ENCODE measurements at places on chromosomes 13 and 19.

DNA sequence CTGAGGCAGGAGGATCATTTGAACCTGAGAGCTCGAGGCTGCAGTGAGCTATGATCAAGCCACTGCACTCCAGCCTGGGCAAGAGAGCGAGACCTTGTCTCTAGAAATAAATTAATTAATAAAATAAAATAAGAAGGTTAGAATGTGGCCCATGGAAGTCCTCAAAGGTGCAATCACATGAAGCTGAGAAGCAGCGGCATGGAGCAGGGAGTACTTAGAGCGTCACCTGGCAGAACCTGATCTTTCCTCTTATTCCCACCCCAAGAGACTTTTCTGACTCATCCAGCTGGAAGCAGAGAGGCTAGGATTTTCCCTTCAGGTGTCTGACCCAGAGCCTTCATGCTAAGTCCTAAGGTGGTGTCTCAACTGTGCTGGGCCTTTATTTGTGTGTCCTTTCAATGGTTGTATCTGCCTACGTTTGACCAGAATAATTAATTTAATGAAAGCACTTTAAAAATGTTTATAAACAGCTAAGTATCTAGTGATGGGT is 8.9 kb upstream of the MRPS31 start:
- no peak for DNase-seq

DNA sequence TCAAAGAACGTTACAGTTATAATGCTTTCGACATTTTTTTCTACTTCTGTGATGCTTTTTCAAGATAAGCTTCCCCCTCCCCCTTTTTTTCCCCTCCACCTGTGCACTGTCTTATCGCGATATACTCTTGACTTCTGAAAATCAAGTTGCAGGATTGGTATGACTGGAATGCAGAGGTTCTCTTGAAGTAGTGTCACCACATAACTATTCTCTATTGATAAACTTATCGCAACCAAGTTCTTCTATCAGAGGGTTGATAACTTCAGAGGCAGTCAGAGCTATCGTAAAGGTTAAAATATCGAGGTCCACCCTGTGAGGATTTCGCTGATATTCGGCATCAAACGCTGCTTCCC is 820 bp downstream of the EID2 start:
- DNase-seq = no peak

DNA sequence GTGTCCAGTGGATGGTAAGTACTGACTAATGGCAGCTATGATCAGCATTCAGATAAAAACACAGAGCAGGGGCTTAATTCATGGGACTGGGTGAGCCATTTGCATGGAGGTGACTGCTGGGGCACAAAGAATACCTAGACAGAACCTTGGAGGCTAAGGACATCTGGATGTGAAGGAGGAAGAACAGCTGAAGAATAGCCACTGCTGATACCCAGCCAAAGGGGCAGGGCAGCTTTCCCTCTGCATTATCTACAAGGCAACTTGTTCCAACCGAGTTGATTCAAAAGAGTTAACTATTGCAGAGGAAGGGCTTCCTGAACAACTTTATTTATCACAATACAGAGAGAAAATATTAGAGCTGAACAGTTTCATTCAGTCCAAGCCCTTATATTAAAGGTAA is 13.1 kb upstream of the THSD1 start:
- DNase-seq = no peak

DNA sequence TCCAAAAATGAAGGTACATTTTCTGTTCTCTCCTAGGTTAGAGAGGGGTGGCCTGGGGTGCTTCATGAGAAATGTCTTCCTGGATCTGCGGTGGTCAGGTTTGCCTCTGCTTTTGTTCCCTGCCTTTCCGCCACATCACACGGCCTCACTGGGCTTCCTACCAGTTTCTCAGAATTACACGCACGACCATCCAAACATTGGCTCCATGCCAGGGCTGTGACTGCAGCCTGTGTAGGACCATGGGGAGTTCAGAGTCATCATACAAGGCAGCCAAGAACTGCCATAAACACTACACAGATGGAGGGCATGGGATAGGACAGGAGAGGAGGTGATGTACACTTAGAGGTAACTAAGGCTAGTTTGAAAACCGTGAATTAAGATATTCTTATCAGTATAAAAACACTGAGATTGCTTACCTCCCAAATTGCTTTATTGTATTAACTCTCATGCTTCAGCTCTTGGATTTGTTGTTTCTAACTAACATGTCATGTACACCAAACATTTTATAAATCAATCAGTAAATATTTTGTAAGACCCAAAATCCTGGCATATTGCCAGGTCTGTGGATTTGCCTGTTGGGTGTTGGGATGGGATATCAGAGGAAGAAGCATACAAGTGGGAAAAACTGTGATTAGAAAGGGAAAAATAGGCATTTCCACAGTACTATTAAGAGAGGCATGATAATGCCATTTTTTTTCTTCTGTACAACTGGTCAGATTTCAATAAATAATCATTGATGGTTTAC is 45.2 kb downstream of the CDADC1 start:
- no peak for DNase-seq

- no peak for DNase-seq
Measured at GRCh38 chr13:30810801-30811200, 75.5 kb downstream of the ALOX5AP start.

- DNase-seq = no peak
Measured at GRCh38 chr19:31863122-31863521, 482.3 kb upstream of the ZNF507 start.

DNA sequence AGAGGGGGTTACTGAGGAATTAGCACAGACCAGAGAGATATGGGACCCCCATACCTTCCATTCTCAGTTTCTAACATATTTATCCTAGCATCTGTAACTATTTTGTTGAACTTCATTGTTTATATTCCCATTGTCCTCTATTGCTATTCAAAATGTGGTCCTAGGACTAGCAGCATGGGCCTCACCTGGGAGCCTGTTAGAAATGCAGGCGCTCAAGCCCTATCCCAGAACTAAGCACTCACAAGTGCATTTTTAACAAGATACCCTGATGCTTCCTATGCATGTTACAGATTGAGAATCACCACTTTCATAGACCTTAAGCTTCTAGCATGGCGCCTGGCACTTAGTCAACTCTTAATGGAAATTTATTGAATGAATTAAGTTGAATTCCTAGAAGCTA is 58.3 kb upstream of the TDRD3 start:
- no peak for DNase-seq

DNA sequence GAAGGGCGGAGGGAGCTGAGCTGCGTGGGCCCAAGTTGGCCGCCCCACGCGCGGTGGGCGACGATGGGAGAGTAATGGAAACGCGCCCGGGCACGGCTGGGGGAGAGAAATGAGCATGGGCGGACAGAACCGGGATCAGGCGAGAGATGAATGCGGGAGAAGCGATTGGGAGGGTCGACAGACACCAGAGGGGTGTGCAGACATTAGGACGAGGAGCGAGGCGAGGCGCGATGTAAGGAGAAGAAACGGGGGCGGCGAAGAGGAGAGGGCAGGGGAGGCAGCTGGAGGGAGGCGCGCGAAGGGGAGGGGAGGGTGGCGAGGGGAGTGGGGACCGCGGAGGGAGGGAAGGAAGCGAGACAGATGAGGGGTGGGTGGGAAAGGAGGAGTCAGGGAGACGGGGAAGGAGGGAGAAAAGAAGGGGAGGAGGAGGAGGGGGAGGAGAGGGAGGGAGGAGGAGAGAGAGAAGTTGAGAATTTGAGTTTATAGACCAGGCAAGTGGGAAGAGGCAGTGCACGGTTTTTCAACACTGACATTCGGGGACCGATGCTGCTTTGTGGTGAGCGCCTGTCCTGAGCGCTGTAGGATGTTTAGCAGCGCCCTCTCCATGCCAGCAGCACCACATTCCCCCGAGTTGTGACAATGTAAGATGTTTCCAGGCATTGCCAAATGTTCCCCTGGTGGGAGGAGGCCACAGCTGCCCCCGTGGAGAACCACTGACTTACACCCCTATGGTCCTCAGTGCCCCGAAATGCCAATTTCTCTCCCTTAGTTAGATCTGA is at the start of gene SHISA7:
Gene SHISA7, minus strand, starts transcription at position 256 of the 779 bp plus-strand sequence. CDS start 437 bp downstream, outside the sequence.
- DNase-seq = no peak

DNA sequence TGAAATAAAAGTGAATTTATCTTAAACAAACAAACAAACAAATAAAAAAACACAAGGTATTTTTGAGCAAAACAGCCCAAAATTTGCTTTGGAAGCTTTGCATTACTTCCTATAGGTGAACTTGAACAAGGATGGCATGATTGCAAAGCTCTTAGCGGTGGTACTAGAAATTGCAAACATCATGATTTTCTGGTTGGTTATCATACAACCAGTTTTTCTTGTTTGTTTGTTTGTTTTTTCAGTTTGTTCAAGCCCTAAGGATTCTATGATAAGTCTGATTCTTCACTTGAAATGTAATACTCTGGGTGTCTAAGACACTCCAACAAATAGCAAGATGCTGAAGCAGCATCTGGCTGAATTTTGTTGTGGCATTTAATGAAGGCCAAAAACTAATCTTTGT is 15.9 kb downstream of the DCLK1 start:
- DNase-seq = no peak

DNA sequence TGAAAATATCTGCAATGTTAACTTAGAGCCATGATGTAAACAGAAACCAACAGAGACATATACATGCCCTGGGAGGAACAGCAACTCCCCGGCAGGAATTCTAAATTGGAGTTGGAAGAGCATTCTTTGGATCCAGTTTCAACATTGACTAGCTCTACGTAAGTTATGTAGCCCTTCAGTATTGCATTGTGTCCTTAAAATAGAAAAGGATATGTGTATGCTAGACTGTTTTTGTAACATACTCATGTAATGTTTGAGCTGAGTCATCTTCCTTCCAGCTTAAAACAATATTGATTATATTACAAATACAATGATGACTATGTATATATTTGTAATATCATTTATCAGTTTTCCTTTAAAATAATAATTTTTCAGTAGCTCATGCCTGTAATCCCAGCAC is 1422.2 kb upstream of the PCDH20 start:
- DNase-seq = no peak

GRCh38 chr19:1911995-1912394 is 6.8 kb downstream of the ADAT3 start:
- DNase-seq = no peak

DNA sequence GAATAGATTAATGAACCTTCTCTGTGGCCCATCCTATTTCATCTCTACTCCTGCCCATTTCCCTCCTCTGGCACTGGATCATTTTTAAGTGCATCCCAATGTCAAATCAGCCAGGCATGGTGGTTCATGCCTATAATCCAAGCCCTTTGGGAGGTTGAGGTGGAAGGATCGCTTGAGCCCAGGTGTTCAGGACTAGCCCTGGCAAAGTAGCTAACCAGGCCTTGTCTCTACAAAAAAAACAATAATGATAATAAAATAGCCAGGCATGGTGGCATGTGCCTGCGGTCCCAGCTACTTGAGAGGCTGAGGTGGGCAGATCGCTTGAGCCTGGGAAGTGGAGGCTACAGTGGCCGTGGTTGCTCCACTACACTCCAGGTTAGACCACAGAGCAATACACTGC is 517.0 kb downstream of the MYO16 start:
- DNase-seq = no peak

GRCh38 chr19:55058781-55059610 is 4.0 kb downstream of the RDH13 start:
- no peak for DNase-seq

DNA sequence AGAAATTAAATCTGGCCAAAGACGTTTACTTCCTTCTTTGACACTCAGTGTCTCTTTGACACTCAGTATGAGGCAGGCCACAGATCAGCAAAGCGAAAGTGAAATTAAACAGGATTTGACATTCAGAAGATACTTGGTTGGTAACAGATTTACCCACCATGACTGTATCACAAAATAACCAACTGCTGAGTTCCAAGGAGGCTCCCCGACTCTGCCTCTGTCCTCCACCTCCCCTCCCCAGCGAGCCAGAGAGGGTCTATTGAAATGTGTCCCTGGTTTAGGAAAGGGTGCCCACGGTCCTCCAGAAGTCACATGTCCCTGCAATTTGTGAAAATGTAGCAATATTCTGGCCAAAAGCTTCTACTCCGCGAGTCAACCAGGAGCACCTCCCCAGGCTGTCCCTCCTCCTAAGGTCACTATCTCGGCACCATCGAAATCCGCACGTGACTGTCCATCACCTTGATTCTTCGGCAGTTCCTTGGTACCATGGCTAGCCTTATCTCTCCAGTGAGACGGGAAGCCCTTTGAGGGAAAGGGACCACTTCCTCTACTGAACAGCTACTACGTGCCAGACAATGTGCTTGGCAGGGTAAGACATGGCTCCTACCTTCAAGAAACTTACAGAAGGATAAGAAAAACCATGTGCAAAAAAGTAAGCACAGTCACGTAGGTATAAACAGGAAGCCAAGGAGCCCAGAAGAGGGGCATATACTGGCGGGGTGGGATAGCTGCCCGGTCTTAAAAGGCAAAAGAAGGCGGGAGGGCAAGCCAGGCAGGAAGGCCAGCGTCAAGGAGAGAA is 1.5 kb downstream of the N4BP2L1 start:
- DNase-seq = no peak

DNA sequence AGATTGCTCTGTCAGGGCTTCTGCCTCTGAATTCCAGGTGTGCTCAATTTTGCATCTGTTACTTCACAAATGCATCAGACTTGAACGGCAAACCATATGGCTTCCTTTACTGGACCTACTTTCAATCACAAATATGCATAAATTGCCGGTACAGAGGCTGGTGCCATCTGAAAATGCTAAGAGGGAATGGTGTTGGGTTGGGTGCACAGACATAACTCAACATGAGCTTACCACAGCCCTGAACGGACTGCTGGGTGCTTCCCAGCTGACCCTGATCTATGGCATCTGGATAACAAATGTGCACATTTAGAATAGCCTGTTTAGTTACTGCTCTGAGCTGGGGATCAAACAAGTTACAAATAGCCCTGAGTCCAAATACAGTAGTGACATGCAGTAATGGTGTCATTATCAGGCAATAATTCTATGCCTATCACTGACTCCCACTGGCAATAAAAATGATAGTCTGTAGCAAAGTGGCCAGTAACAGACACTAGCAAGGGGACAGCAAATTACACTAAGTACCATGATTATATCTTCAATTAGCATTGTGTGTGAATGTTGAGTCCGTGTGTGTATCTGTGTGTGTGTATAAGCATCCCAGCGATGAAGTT is 927.3 kb downstream of the DIAPH3 start:
- DNase-seq = no peak

DNA sequence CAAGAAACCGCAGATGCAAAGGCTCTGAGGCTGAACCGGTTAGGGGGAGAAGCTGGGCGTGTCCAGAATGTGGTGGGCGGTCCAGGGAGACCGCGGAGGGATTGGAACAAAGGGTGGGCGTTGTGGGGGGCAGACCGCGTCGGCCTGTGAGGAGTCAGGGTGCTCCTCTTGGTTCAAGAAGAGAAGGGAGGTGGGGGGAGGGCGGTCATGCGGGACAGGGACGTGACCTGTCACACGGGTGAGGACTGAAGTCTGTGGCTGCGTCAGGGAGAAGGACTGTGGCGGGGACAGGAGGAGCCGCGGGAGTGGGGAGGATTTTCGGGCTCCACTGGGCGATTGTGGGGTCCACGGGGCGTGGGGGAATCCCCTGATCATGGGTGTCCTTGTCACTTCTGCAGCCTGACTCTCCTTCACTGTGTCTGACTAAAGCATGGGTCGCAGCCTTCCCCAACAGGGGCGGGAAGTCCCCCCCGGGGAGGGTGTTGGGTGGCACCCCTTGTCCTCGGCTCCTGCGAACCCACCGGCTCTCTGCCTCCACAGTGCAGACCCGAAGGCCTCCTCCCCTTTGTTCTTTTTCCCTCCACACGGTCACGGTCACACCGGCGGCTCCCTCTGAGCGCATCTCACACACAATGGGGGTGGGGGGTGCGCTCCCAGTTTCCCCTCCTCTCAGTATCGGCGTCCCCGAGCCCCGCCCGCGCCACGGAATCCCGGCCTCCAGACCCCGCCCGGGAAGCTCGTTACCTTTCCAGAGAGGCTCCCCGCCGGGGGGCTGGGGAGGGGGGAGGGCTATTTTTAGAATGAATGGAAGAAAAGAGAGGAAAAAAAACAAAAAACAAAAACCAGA is 16.4 kb upstream of the KCNN1 start:
- DNase-seq = no peak

GRCh38 chr19:1893791-1894190 is 8.5 kb upstream of the ABHD17A start:
- DNase-seq = no peak
